Thoracic aorta (tissue), 2 donors: ENCODE measurements at places on chromosomes 6 and 20.

DNA sequence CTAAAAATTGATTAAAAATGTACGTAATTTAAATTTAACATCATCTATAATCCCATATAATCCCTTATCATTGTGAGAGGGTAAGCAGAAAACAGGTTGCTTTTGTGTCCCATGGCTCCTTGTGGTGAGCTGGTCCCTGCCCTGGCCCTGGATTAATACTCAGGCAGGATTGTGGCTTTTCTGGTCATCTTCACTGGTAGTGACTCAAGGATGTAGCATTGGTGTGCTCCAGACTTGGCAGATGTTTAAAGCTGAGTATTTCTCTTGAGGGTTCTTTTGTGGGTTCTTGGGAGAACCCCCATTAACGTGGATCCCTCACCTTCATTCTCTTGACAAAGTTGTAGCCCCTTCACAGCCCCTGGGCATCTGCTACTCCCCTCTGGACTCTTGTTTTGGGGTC is 39.3 kb downstream of the SNRNP48 start:
- no peak for DNase-seq

GRCh38 chr6:105442369-105442768 is 39.5 kb upstream of the PREP start:
- DNase-seq: no peak

DNA sequence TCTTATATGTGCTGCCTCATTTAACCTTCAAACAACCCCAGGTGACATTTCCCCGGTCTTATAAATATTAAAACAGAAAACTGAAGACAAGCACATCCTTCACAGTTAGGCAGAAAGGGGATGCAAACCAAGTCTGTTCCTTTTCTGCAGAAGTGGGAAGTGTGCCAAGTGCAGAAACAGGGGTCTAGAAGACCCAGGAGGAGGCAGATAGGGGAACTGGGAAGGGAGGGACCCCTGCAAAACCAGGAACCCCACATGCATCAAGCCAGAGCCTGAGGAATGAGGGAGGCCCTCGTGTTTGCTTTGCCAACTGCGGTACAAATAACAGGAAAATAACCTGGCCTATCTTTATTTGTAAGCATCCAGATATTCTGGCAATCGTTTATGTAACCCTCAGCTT is 17.0 kb upstream of the CST3 start:
- DNase-seq: no peak

DNA sequence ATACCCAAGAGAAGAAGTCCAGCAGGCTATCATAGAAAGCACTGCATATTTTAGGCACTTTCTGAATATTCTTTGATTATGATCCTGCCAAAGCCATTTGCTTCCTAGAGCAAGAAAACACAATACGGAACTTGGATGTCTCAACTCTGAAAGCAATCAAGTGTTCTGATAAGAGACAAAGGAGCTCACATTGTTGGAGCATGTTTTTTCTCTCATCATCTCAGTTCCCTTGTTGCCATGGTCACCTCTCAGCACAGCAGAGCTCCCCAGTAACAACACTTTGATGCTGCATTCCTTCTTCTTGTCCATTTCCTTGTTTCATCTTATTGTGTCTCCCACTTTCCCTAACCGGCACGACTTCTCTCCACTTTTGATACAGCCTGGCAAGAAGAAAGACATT is 168.7 kb upstream of the FUT9 start:
- DNase-seq: no peak

DNA sequence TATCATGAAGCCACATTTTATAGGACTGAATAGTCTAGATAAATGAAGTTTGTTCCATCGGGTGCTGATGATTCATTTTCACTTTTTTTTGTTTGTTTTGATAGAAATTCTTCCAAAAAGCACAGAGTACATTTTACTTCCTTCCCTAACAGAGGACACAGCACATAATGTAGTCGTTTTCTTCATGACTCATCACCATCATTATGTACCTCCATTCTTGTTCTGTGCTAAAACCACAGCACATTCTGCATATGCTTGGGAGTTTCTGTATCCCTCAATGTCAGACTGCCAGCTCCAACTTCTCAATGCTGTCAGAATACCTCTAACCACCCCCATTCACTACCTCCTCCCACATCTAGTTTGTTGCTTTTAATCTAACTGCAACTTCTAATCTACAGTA is 1004.9 kb upstream of the ADGRB3 start:
- DNase-seq: no peak

- DNase-seq: no peak
Observed at GRCh38 chr6:72748759-72749158, 126.9 kb downstream of the KCNQ5 start.

GRCh38 chr6:81772741-81773140 is 20.3 kb upstream of the TENT5A start:
- DNase-seq: no peak

- DNase-seq: no peak
Observed at GRCh38 chr6:170098428-170099170, 192.3 kb downstream of the DLL1 start.

DNA sequence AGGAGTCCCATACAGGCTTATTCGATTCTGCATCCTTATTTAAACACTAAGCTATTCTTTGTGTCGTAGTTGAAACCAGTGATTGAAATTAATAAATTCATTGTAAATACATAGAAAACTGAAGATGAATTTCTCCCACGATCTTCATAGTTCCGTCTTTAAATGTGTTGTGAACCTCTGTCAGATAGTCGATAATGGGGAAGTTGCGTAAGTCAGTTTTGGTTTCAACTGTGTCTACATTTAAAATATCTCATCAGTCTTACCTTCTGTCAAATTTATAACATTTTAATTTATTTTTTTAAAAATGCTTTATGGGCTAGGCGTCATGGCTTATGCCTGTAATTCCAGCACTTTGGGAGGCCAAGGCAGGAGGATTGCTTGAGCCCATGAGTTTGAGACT is 12.7 kb downstream of the STX11 start:
- DNase-seq: no peak

DNA sequence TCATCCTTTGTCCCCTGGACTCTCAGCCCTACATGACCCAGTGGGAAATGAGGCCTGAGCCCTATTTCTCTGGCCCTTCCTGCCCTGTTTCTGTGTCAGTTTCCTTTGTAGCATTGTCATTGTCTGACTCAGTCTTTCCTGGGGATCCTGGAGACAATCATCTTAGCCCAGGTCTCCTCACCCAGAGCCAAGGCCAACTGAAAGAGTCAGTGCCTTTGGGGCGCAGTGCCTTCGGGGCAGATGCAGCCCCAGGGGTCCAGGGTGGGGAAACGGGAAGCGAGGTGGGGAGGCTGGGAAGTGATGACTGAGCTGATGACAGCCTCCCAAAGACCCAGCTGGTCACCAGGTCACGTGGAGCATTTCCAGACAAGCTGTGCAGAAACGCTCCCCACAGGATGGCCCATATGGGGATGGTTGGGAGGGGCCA is 93.3 kb upstream of the SULF2 start:
- DNase-seq: no peak

DNA sequence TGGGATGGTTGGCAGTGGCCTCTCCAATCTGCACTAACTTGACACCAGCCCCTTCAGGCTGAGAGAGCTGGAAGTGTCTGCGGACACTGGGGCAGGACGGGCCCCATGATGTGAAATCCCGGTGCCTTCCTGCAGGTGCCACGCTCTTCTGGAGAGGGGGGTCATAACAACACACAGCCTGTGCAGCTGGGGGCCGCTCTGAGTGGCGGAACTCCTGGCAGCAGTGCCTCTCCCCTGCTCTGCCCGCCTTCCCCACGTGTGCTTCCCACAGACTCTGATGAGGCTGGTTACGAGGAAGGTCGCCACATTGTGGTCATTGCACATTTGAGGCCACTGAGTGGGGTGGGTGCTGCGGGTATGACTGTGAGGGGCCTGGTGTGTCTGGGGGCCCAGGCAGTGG is 145.2 kb downstream of the DTNBP1 start:
- DNase-seq: no peak

- DNase-seq: no peak
Observed at GRCh38 chr20:20130399-20130798, 78.1 kb downstream of the CFAP61 start.

DNA sequence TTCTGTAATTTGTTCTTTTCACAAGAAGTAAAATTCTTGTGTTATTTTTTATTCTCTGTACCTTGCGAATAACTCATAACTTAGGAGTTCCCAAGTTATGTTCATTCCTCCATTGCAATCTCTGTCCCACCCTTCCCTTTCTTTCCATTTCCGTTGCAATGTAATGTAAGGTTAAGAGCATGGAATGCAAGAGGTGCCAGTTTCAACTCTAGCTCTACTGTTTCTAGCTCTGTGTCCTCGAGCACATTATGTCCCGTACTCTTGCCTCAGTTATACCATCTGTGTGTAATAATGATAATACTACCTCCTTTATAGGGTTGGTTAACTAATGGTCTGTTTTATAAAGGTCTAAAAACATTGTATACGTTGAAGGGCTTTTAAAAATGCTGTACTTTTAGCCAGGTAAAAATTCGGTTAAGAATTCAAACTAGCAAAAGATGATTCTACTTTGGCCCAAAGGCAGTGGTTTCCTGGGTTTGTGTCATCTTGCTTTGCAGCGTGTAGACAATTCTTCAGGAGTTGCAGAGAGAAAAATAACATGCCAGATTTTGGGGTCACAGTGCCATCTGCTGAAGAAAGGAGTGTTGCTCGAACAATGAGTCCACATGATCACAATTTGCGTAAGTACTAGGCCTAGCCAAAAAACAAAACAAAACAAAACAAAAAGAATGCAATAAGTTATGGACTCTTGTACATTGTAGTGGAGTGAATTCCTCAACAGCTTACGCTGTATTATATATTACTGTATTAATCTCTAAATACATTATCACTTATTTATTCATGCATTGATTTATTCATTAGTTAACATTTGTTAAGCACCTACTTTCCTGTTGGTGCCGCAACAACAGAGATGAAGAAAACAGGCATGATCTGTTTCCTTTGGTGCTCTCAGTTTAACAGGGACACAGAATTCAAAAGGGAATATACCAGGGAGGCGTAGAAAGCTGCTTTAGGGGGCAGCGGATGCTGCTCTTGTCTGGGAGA is 10.0 kb upstream of the PFDN4 start:
- DNase-seq: no peak

DNA sequence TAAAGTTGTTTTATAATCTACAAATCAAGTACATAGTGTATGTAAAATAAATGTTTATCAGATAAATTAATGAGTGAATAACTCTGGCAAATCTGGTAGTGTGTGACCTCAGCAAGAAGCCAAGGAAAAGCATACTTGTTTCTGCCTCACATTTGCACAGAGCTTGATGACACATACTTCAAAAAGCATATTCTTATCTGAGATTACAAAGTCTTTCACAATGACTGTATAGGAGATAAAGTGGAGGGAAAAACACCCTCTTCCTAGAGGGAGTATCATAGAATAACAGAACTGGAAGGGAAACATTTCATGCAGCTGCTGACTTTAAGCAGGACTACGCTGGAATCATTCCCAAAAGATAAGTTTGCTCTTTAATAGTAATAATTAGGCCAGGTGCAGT is 28.1 kb upstream of the AKAP7 start:
- DNase-seq: no peak

GRCh38 chr6:11392778-11393507 is 144.6 kb upstream of the TMEM170B start:
- DNase-seq: no peak

- no peak for DNase-seq
Observed at GRCh38 chr6:36204068-36204753, 7.7 kb downstream of the BRPF3 start.

- DNase-seq: no peak
Observed at GRCh38 chr20:3014662-3015061, 28.8 kb upstream of the GNRH2 start.

DNA sequence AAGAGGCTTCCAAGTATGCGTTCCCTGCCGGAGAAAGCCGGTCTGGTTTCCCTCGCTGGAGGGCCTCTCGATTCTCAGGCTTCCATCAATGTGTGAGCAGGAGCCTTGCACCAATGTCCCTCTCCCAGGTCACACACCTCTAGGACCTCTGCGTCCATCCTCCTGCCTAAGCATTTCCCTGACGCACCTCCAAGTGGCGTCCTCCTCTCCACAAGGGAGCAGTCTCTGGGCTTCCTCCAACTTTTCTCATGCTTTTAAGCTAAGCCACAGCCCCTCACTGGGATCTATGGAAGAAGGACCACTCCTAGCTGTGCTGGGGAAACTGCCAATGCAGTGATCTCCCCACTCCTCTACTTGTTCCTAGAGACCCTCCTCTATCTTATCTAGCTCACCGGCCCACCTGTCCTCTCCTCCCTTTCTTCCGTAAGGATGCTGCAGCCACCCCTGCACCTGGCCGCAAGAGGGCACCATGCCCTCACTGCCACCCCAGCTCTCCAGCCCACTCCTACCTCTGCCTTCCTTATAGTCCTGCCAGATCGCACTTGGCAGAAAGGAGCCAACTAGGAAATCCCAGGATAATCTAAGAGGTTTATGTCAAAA is 258.7 kb downstream of the LRFN2 start:
- DNase-seq: no peak

DNA sequence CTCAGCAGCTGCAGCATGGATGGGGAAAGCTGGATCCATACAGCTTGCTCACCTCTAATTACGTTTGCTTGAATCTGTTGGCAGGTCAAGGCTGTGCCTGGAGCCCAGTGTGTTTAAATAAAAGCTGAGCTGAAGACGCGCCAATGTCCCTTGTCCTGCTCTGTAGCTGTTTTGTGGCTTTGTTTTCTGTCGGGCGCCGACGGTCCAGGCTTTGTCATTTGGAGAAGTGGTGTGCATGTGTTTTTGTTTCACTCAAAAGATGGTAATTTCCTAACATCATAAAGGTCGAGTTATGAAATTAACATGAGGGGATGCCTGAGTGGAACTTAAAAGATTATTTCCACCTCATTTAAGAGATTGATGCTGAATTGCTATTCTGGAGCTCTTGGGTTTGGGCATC is 107.6 kb downstream of the SLC24A3 start:
- no peak for DNase-seq

DNA sequence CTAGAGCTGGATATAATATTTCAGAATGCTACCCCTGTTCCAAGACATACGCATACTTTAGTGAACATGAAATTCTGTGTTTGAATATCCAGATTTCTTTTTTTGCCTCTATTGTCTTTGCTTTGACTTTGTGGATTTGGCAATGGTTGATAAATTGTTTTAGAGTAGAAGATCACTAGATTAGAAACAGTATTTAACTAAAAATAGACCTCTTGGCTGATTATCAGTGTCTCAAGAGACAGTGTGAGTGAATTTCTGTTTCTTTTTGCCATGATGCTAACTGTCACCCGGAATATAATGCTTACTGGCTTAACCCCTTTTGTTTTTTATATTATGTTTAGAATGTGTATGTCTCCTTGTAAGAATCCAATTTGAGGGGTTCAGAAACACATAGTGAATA is 102.5 kb downstream of the PLCB1 start:
- no peak for DNase-seq

- no peak for DNase-seq
Observed at GRCh38 chr20:1881240-1881835, 13.9 kb upstream of the SIRPA start.

GRCh38 chr6:149545258-149545753 is 537 bp downstream of the PPIL4 start:
- no peak for DNase-seq

- no peak for DNase-seq
Observed at GRCh38 chr6:117448732-117449485, 23.2 kb upstream of the ROS1 start.

DNA sequence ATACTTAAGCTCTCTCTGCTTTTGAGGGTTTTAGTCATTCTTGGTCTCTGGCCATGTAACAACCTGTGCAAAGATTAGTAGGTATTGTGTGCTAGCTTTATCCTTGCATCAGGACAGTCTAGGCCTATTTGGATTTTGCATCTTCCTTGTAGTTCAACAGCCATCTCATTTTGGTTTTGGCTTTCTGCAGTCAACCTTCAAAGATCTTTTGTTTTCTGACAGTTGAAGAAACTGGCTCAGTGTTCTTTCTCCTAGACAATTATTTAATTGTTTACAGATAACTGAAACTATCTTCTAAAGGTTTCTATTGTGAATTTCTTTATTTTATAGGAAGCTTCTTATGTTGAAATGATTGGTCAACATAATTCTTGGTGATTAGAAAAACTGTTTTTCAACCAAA is 307.5 kb downstream of the CDKAL1 start:
- DNase-seq: no peak
